ENCODE measurements at places on chromosomes 2 and 18. TPM values are rescaled to one million over a fixed set of nuclear protein-coding genes. Genes with fewer than 3 reads are reported as not detected.

The ITGA4 gene
- total RNA-seq = 0.72 TPM

The COPS7B gene
- 17.1 TPM for total RNA-seq

The CHRND gene
- not detected for total RNA-seq

The ASIC4 gene
- not detected for total RNA-seq

The PCBP1 gene
- 232 TPM for total RNA-seq

The IL36B gene
- 2.9 TPM for total RNA-seq

The POTEI gene
- total RNA-seq = not detected

The RTTN gene
- 8.4 TPM for total RNA-seq

The DAPL1 gene
- 158 TPM for total RNA-seq

The GPR45 gene
- total RNA-seq = not detected

The SERPINB2 gene
- 157 TPM for total RNA-seq

The CCDC102B gene
- total RNA-seq = not detected

The DPP10 gene
- 0.68 TPM for total RNA-seq

The TBC1D8 gene
- total RNA-seq = 64.9 TPM

The CROCC2 gene
- total RNA-seq = not detected

The ASTL gene
- not detected for total RNA-seq

The WDFY1 gene
- total RNA-seq = 39.2 TPM

The SPP2 gene
- total RNA-seq = not detected

The AP1S3 gene
- total RNA-seq = 3.4 TPM

The ITPRIPL1 gene
- total RNA-seq = 2.6 TPM

The DCC gene
- 0.16 TPM for total RNA-seq

The C2orf78 gene
- not detected for total RNA-seq

The GAREM2 gene
- total RNA-seq = 0.98 TPM

The CUL3 gene
- total RNA-seq = 68.9 TPM

The LRRC30 gene
- not detected for total RNA-seq

The SGPP2 gene
- 27.3 TPM for total RNA-seq

The DSG4 gene
- total RNA-seq = 0.89 TPM

The ELOA2 gene
- total RNA-seq = not detected

The CMPK2 gene
- total RNA-seq = 1.6 TPM
